ENCODE measurements at places on chromosomes 3 and 15.
A peak's percentile ranks its signal among the peaks of the same experiment; 100 is the strongest.

- DNase-seq, result no peak
Observed at GRCh38 chr3:191376516-191377141, 46.3 kb upstream of the UTS2B start.

DNA sequence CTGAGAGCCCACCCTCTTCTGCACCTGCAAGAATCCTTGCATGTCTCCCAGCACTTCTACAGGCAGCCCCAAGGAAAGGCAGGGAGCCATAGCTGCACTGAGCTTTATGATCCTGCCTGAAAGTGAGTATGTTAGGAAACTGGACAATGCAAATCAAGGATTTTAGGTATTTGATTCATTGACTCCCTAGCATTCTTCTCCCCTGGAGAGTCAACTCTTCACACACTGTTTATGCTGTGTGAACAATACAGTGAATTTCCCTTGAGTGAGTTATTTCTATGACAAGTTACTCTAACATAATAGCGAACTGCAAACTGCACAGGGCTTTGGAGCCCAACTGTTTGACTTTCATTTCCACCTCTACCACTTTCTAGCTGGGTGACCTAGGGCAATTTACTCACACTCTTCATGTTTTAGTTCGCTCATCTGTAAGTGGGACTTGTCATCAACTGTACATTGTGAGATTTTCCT is 96.0 kb upstream of the PHLDB2 start:
- no peak for DNase-seq

GRCh38 chr3:152731511-152731910 is 103.4 kb upstream of the P2RY1 start:
- no peak for DNase-seq

DNA sequence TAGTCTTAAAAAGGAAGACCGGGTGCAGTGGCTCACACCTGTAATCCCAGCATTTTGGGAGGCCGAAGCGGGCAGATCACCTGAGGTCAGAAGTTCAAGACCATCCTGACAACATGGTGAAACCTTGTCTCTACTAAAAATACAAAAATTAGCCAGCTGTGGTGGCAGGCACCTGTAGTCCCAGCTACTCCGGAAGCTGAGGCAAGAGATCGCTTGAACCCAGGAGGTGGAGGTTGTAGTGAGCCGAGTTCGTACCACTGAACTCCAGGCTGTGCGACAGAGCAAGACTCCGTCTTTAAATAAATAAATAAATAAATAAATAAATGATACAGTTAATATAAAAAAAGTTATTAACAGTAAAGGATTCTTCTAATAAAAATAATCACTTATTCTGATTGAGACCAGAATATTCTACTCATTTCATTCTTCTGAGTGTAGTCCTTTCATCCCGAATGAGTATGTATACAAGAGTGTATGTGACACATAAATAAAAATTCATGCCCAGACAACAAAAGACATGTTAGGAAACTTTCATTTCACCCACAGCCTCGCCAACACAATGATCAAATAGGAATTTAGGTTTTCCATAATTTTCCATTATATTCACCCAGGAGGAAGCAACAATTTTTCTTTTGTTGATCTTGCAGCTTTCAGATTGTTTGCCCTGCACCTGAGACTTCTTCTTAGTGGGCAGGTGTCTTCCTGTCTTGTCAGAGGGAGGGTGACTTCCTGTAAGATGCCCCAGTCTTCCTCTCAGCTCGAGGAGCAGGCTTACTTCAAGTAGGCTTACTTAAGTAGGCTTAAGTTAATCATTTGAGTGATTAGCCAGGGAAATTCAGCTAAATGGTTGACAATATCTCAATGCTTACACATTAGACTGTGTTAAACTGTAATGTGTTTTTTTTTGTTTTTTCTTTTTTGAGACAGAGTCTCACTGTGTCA is 7.8 kb upstream of the NUP210 start:
- DNase-seq, result peak; percentile 41

GRCh38 chr15:76342058-76342381 is 5.4 kb downstream of the ISL2 start:
- DNase-seq, result no peak

Measured in CD4-positive, alpha-beta T cell treated with Interleukin-15 for 1 hour (primary cell).